ENCODE measurements at places on chromosomes 2 and 18.

- H3K4me1 ChIP-seq: no peaks in the 10 kb centered on the region
- DNase-seq: no peak
- H3K36me3 ChIP-seq: no peaks in the 10 kb centered on the region
- no peak overlapping the region for H3K27ac ChIP-seq
- no peak overlapping the region for H3K4me3 ChIP-seq
These were observed 11.1 kb upstream of the SCG2 start for GRCh38 chr2:223613017-223613950.

DNA sequence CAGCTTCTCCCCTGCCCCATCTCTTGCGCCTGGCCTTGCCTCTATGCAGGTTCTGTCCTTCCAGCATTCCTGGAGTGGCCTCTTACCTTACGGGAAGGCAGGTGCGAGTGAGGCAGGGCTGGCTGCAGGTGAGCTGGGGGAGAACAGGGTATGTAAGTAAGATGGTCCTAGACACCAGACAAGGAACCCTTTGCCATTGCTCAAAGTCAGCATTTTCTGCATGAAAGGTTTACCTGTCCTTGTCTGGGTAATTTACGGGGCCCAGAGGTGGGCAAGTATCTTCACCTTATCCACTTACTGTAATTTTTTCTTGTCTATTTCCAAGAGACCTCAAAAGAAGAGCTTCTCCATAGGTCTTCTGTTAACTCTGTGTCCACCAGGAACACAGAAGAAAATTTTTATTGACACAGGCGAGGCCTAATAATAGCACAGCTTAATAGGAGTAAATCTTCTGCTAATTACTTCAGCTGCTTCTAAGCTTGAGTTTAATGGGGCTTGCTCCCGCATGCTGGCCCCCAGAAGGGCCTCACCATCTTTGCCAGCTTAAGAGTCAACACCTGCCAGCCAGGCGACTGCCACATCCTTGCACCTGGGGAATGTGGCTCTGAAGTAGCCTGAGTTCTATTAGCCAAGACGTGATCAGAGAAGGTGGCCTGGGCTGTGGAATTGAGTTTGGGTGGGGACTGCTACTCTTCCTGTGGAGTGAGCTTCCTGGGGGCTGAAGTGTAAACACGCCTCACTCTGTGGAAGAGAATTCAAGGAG lies 27.1 kb downstream of the PCARE start:
- H3K27me3 ChIP-seq: no peaks in the 10 kb centered on the region
- no peak overlapping the region for H3K4me3 ChIP-seq
- peak overlapping the region; percentile 6 for H3K27ac ChIP-seq
- no peak for DNase-seq
- H3K4me1 ChIP-seq: peaks cover 8% of the 10 kb centered on the region

- no peaks in the 10 kb centered on the region for H3K4me1 ChIP-seq
- no peak overlapping the region for H3K27ac ChIP-seq
- H3K36me3 ChIP-seq: no peaks in the 10 kb centered on the region
- no peak for DNase-seq
These were observed 34.5 kb upstream of the CHRNA1 start for GRCh38 chr2:174798801-174799200.

- no peak overlapping the region for H3K4me3 ChIP-seq
- DNase-seq: no peak
- peaks cover 9% of the 10 kb centered on the region for H3K4me1 ChIP-seq
- H3K27ac ChIP-seq: no peak overlapping the region
These were observed 80.5 kb downstream of the BCL2L11 start for GRCh38 chr2:111201214-111201613.

- DNase-seq: no peak
- H3K4me3 ChIP-seq: no peak overlapping the region
- H3K4me1 ChIP-seq: peaks cover 3% of the 10 kb centered on the region
- no peaks in the 10 kb centered on the region for H3K36me3 ChIP-seq
- H3K27ac ChIP-seq: no peak overlapping the region
- H3K27me3 ChIP-seq: peaks cover 42% of the 10 kb centered on the region
These were observed 35.4 kb downstream of the CACNB4 start for GRCh38 chr2:152063325-152063924.

- H3K36me3 ChIP-seq: no peaks in the 10 kb centered on the region
- no peak overlapping the region for H3K27ac ChIP-seq
- no peaks in the 10 kb centered on the region for H3K27me3 ChIP-seq
- no peaks in the 10 kb centered on the region for H3K4me1 ChIP-seq
- H3K4me3 ChIP-seq: no peak overlapping the region
These were observed 102.3 kb downstream of the LYPD1 start for GRCh38 chr2:132567682-132568081.

- no peak overlapping the region for H3K27ac ChIP-seq
- DNase-seq: no peak
- H3K36me3 ChIP-seq: peaks cover 9% of the 10 kb centered on the region
- H3K4me1 ChIP-seq: peaks cover 7% of the 10 kb centered on the region
- no peaks in the 10 kb centered on the region for H3K27me3 ChIP-seq
These were observed 19.7 kb upstream of the SFXN5 start for GRCh38 chr2:73091164-73091563.

DNA sequence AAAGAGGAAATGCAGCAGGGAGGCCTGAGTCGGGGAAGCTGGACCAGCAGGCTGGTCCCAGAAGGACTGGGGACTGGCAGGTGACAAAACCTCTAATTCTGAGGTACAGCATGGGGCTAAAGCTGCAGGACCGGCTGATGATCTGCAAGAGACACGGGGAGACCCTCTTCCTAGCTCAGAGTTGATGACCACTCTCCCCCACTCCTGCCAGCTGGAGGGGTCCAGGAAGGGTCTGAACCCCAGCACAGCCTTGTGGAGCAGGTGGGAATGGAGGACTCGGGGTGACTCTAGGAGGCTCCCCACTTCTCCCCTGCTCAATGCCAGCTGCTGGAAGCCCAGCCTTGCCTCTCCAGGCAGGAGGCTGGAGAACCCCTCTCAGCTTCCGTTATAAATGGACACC lies 67.7 kb downstream of the TWIST2 start:
- no peak overlapping the region for H3K4me3 ChIP-seq
- no peak for DNase-seq
- H3K27ac ChIP-seq: no peak overlapping the region
- H3K27me3 ChIP-seq: peaks cover 60% of the 10 kb centered on the region
